ENCODE measurements at places on chromosomes 5 and 9.
A peak's percentile ranks its signal among the peaks of the same experiment; 100 is the strongest.

- no peak for DNase-seq
These were observed 14.9 kb upstream of the TMEM38B start for GRCh38 chr9:105679257-105680022.

DNA sequence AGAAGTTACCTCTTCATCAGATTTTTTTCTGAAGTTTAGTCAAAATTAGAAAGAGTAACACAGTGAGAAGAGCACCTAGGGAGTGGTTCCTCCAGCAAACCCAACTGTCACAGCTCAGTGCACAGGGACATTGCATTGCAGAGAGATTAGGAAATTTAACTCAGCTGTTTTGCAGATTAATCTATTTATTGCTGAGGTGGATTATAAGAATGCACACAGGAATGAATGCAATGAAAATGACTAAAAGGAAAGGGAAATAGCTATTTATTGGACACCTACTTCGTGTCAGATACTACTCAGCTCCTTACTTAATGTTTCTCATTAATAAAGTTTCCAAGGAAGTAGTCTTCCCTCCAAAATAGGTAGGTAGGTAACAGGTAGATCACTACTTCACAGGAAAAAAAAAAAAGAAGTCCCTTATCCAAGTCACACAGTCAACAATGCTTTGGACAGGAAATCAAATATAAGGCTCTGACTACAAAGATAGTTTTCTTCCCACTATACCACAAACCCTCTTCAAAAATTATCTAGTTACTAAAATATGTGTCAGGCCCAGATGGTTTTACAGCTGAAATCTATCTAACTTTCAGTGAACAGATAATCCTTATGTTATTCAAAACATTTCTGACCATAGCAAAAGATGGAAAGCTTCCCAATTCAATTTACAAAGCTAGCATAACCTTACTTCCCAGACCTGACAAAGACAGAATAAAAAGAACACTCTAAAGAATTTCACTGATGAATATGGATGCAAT, 442.2 kb upstream of the MPDZ start:
- no peak for DNase-seq

DNA sequence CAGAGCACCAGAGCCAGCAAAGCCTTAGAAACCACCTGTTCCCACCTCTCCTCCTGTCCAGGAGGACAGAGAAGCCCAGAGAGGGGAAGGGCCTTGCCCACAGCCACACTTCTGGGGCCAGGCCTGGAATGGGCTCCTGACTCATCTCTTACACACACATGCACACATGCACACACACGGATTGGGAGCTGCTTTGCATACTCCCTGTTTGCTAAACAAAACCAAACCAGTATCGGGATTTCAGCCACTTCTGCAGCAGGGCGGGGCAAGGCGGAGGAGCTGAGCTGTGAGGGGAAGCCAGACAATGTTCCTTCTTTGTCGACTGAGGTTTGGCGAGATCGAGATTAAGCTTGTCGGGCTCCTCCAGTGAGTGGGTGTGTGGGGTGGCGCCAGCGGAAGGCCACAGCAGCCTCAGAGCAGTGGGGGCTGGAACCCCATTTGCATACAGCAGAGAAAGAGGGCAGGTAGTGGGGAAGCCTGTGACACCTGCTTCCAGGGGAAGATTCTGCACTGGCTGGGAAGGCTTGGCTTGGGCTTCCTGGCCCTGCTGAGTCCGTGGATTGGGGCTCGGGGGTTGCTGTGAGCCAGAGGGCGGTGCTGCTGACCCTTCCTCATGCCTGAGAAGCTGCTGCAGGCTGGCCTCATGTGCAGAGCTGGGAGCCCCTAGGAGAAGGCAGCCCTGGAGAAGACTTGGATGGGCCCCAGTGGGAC, 16.1 kb downstream of the GFI1B start:
- no peak for DNase-seq

- no peak for DNase-seq
These were observed 216 bp downstream of the ZMYND19 start for GRCh38 chr9:137590123-137590468.

- DNase-seq: no peak
These were observed 35.2 kb downstream of the RLN2 start for GRCh38 chr9:5269249-5269715.

- DNase-seq: no peak
These were observed 15.1 kb downstream of the SLCO6A1 start for GRCh38 chr5:102483736-102484135.

DNA sequence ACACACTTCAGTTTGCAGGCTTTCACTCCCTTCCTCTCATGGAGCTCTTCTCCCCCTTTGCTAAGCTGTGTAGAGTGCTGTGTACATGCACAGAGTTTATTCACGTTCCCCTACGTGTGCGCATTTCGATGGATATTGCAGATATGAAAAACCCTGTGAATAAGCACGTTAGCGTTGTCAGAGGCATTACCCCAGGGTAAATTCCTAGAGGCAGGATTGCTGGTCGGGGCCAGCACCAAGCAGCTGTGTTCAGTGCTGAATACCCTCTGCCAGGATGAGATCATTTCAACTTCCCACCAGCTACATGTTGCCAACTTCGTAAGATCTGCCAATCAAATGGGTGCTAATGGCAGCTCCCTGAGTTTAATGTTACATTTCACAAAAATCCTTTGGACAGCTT, 172.3 kb upstream of the PPP1R26 start:
- no peak for DNase-seq

- no peak for DNase-seq
These were observed 197.6 kb downstream of the PAX5 start for GRCh38 chr9:36836486-36836885.

GRCh38 chr9:126519660-126520420, 93.9 kb upstream of the LMX1B start:
- no peak for DNase-seq

GRCh38 chr9:88076286-88077070, 61.8 kb downstream of the SPATA31C2 start:
- peak; percentile 22 for DNase-seq

DNA sequence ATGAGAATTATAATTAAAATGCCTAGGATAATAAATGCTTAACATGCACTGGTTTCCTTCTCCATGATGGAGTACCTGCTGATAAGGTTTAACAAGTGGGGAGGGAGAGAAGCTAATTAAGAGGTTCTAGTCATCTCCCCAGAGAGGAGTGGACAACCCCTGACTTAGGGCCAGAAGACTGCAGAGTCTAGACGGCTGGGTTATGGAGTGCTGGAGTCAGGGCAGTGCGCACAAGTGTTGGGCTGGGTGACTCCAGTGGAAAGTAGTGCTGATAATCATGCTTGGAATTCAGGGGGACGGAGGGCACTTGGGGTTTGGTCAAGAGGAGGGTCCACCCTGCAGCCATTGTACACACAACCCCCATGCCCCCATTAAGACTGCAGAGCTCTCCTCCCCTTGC, 32.8 kb upstream of the TGFBI start:
- no peak for DNase-seq

DNA sequence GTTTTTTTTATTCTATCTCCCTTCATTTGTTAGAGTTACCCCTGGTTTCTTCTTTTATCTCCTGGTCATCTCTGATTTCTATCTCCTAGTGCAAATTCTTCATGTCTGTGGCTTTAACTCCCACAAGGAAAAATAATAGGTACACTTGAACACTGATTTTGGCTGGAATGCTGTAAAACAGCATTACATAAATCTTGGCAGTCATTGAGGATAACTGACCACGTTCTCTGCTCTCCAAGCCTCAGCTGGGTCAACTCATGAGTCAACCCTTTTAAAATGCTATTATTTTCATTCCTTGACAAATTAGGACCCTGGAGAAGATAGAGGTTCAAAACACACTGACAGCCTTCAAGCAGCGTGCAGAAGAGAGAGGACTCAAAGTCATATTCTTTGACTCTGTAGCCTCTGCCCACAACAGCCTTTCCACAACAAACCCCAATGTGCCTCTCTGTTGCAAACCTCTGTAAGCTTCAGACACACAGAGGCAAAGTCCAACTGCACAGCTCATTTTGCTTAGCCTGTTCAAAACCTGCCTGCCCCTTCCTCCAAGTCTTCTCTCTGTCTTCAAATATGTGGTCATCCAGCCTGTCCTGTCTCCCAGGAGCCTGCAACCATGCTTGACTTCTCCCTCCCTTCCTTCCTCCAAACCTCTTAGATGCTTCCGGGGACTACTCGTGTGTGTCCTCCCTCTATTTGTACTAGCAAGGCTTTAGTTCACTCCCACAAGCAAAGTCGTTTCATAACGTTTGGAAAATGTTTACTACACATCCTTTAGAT, 398.4 kb downstream of the MED10 start:
- no peak for DNase-seq
